ENCODE measurements at places on chromosomes 1 and 21. TPM values are rescaled to one million over a fixed set of nuclear protein-coding genes. Genes with fewer than 3 reads are reported as not detected.
A peak's percentile ranks its signal among the peaks of the same experiment; 100 is the strongest.

- peak; percentile 82 for DNase-seq
These were observed at the start of gene GART for GRCh38 chr21:33541756-33542639. TSS of gene GART (minus strand) at chr21:33542117. CDS start at chr21:33539315, 2,802 bp downstream.

Gene CASQ1
- 3.4 TPM for total RNA-seq

- no peak for DNase-seq
These were observed 94.4 kb downstream of the COLGALT2 start for GRCh38 chr1:183942933-183943693.

GRCh38 chr1:41882486-41882885 lies 36.2 kb downstream of the HIVEP3 start:
- DNase-seq, result no peak

Gene TSPAN2
- 28.5 TPM for total RNA-seq
